ENCODE measurements at places on chromosomes 5 and 9.
A peak's percentile ranks its signal among the peaks of the same experiment; 100 is the strongest.

DNA sequence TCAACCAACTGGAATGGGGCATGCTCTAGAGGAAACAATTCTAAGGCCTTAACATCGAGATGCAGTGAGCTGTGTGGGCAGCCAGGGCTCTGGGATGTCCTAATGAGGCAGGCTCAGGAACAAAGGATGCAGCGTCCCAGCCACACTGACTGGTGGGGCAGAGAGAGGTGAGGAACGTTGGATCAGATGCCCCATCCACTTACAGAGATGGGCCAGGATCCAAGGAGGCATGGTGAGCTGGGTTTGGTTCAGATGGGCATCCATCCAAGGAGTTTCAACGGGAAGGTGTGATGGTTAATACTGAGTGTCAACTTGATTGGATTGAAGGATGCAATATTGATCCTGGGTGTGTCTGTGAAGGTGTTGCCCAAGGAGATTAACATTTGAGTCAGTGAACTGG lies 15.5 kb upstream of the MARCHF6 start:
- no peak for DNase-seq

- no peak for DNase-seq
These were observed 30.9 kb downstream of the CEMIP2 start for GRCh38 chr9:71737455-71737854.

GRCh38 chr9:91991721-91992341 lies 41.8 kb upstream of the ROR2 start:
- DNase-seq = no peak

DNA sequence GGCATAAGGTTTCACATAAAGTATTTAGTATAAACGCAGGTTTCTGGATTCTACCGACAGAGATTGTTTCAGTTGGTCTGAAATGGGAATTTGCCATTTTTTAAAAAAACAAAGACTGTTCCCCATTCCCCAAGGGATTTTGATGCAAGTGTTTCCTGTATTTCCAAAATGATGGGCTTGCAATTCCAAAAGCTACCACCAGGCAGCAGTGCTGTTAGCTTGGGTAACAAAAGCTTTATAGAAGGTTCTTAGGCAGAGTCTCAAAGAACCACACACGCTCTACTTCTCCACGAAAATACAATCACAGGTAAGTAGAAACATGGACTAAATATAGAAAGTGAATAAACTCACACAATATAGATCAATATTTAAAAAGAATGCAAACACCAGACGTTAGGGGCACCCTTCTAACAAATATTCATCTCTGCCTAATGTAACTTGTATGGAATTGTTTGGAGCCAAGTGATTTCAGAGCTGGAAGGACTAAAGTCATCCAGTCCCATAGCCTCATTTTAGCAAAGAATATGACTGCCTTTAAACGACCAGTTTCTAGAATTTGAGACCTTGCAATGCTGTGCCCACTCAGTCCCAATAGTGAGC lies 154.3 kb downstream of the SPOCK1 start:
- peak; percentile 32 for DNase-seq

DNA sequence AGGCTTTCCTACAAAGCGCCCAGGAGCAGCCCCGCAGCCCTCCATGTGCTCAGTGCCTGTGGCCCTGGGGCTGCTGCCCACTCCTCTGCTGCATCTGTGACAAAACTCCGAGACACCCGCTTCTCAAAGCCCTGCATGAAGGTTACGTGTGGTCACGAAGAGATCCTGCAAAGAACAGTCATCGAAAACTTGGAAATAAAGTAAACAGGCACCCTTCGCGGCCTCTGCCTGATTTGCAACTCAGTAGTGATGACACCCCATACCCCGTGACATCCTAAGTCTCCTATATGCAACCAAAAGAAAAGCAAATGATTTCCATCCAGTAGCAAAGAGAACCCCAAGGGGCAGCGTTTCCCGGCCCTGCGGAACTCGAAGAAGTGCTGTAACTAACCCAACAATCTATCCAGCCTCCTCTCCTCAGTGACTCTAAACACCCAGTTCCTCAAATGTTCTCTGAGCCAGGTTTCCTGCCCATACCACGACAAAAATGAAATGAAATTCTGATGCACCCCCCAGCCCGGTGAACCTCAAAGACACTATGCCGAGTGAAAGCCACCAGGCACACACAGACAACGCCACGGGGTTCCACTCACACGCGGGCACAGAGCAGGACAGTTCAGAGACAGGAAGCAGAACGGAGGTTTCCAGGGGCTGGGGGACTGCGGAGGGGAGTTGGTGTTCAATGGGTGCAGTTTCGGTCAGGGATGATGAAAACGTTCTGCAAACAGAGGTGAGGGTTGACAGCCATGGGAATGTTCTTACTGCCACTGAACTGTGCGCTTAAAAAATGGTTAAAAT lies 19.0 kb downstream of the NACC2 start:
- DNase-seq = peak; percentile 77

GRCh38 chr9:80586786-80587330 lies 1015.1 kb downstream of the TLE4 start:
- no peak for DNase-seq

DNA sequence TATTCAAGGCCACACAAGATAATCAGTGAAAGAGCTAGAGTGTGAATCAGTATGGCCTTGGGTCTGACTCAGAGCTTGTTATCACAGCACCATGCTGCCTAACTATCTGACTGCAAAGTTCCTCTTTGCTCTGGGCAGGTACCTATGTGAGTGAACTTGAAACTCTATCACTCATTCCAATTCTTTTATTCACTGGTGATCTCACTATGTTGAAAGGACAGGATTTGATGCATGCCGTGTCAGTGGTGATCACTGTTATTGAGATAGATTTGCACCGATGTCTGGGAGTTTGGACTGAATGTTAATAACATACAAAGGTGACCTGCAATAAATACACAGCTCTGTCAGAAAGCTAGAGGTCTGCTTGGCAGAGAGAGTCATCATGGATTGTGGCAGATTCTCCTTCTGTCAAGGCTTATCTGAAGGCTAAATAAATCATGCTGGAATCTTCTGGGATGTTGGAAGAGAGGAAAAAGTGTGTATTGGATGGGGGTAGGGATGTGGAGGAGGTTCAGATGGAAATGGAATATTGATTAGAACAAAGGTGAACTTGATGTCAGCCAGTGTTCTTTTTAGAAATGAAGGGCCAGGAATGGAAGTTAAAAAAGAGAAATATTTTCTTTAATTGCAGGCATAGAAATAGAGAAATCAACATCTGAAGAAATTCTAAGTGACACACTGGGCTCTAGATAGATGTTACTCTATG lies 91.8 kb upstream of the TNC start:
- DNase-seq = no peak

GRCh38 chr5:42759456-42759855 lies 2.8 kb downstream of the CCDC152 start:
- DNase-seq = no peak

DNA sequence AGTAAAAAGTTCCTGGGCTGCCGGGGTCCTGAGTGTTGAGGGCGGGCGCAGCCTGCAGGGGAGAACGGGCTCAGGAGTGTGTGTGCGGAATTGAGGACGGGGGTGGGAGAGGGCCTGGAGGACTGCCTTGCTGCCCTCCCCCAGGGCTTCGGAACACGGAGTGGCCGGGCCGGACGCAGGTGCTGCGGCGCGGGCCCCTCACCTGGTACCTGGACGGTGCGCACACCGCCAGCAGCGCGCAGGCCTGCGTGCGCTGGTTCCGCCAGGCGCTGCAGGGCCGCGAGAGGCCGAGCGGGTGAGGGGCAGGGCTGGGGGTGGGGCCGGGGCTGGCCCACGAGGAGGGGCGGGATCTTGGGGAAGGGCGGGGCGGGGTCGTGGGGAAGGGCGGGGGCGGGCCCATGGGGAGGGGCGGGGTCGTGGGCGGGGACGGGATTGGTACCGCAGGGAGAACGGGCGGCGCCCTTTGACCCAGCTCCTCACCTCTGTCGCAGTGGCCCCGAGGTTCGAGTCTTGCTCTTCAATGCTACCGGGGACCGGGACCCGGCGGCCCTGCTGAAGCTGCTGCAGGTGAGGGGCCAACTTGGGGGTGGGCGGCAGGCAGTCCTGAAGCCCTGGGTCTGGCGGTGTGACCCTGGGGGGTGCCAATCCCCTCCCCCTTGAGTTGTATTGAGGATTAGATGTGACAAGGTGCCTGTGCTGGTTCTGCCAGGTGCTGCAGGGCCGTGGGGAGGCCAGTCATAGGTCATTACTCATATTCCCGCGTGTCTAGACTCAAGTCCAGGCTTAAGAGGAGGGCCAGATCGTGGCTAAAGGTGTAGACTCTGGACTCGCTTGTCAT lies 7.1 kb downstream of the FPGS start:
- DNase-seq = no peak

DNA sequence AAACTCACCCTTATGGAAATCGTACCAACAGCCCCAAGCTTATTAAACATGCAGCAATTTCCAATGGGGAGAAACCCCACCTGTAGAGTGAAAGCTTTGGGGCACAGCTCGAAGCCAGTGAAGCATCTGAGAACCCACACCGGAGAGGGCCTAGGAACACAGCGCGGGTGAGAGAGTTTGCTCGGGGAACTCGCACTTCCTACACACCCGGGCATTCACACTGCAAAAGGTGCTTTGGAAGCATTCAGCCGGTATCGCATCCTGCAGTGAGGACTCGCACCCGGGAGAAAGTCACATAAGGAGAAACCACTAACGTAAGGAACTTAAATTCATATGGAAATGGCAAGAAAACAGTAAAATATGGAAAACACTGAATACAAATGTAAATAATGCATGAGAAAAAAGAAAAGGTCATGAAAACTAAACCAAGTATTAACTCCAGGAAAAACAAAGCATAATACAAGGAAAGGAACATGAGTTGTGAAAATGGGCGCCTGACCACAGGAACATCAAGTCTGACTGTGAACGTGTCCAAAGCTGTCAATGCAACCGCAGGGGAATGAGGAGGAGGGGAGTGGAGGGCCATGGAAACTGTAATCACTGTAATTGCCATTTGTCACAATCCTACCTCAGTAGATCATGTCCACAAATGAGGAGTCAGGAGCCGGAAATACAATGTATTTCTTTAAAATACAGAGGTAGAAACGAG lies 28.7 kb downstream of the CAMSAP1 start:
- DNase-seq = no peak

- no peak for DNase-seq
These were observed 116.7 kb upstream of the SLIT3 start for GRCh38 chr5:169417676-169418075.

DNA sequence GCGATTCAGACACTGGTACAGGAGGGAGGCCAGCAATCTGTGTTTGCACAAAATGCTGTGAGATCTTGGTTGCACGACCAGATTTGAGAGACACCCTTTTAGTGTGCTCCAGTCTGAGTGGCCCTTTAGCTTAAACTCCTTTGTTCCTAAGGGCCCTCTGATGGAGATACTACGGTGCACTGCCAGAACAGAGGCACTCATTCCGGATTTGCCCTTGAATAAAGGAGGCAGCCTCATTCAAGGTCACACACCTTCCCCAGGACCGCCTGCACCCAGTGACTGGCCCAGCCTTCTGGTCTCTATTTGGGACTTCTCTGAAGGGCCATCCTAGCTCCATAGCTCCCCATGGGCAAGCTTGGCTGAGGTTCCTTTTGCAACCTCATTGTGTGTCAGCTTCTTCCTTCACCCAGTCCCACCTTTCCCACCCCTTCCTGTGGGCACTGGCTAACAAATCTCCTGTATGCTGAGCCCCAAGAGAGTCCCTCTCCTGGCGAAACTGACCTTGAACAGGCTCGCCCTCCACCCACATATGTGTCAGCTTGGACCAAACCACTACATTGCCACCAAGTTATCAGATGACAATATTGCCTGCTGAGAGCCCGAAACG lies 191.7 kb downstream of the GABBR2 start:
- no peak for DNase-seq

DNA sequence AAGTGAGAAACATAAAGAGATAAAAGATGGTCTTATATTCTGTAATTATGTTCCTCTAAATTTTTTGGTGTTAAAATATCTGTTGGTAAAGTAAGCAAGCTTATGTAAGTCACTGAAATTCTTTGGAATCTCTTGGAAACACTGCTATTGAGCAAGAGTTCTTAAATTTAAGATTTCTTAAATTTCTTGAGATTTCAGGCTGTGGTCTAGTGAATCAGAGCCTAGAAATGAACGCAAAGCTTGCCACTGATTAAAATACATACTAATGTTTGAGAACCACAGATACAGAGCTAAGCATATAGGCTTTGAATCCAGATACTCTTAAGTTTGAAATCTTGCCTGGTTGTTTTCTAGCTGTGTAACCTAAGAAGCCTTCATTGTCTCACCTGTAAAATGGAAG lies 133.4 kb downstream of the TRPM3 start:
- DNase-seq = no peak

DNA sequence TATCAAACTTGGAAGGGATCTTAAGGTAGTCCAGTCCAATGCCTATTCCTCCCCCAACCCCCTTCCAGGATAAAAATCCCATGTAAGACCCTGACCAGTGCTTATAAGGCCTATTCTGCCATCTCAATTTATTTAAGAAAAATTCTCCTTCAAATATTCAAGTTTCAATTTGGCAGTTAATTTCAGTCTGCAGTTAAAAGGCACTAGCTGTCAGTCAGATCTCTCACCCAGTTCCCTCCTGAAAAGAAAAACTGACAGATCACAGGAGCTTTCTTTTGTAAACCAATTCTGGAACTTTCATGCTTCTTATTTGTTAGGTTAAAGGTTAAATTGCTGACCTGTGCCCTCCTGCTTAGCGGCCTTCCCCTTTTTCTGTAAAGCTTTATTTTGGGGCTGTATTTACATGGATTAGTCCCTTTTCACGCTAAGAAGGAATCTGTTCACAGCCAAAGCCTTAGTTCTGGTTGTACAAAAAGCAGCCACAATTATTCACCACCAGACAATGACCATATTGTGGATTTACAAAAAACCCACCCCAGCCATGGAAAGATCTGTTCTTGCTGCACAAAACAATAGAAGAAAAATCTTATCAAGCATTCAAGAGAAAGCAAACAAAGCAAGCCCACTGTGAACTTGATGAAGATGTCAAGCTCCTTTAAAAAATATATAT lies 68.7 kb downstream of the DENND1A start:
- DNase-seq = no peak

DNA sequence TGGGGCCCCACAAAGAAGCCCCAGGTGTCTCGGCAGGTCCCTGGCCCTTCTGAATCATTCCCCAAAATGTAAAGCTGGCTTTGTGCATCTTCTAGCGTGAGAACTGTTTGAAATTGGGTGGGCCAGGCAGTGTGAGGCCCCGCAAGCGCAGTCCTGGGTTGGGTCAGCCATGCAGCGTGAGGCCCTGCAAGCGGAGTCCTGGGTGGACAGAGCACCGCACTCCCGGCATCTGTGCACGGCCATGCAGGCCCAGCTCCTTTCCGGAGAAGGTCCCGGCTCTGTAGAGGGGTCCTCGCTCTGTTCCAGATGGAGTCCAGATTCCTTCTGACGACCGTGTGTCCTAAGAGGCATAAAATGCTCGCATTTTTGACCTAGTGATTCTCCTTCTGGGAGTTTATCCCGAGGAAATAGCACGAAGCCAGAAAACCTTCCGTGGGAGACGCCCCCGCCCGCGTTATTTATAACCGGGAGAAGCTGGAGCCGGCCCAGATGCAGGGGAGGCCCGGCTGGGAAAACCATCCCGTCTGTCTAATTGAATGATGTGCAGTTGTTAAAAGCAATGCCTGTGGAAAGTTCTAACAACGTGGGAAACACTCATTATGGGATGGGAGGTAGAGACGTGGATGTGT lies 19.4 kb upstream of the NOTCH1 start:
- no peak for DNase-seq

Data from common myeloid progenitor, CD34-positive (primary cell).